ENCODE measurements at places on chromosomes 1 and 21.

GRCh38 chr1:232891071-232891470, 59.3 kb upstream of the NTPCR start:
- no peak for DNase-seq

DNA sequence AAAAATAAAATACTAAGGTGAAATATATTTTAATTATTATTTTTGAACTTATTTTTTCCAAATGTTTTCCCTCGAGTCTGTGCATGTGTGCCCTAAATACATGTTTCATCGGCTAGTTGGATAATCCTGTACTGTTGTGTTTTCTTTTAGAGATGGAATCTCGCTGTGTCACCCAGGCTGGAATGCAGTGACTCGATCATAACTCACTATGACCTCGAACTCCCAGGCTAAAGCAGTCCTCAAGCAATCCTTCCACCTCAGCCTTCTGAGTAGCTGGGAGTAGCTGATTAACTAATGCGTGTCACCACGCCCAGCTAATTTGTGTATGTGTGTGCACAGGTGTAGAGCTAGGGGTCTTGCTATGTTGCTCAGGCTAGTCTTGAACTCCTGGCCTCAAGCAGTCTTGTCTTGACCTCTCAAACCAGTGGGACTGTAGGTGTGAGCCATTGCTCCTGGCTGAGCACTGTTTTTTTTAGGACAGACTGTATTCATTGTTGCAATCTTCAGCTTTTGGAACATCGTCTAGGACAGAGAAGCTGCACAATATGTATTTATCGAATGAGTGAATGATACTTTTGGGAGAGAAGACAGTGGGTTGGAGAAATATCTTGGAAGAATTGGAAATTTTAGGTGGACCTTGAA, 4.8 kb upstream of the TMCO1 start:
- no peak for DNase-seq

DNA sequence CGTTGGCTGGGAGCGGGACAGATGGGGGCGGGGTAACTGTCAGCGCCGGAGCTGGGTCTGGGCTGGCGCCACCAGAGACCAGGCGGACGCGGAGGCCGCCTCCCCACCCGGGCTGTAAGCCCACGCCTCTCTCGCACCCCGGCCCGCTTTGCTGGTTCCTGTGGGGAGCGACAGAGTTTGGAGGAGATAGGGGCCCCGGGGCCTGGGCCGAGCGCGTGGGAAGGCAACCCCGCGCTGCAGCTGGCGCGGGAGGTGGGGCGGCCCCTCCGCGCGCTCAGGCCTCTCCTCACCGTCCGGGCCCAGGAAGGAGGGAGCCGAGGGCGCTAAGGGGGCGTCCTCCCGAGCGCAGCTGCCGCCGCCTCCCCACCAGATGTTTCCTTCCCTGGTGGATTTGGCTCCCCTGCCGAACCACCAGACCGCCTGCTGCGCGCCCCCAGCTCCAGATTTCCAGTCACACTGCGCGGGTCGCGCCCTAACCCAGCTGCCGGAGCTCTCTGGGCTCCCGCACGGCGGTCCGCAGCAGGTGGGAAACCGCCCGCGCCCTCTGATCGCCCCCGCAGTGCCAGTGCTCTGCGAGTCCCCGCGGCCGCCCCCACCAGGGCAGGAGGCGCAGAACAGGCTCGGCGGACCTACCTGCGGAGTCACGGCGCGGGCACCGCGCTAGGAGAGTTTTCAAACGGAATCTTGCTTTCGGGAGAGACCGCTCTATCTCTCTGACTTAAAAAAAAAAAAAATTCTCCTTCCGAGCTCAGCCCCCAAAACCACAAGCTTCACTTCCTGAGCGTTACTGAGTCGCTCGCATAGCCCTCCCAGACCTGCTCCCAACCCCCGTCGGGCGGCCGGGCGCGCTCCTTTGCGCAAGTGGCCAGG, 1.1 kb downstream of the GFI1 start:
- DNase-seq, result peak; percentile 98

DNA sequence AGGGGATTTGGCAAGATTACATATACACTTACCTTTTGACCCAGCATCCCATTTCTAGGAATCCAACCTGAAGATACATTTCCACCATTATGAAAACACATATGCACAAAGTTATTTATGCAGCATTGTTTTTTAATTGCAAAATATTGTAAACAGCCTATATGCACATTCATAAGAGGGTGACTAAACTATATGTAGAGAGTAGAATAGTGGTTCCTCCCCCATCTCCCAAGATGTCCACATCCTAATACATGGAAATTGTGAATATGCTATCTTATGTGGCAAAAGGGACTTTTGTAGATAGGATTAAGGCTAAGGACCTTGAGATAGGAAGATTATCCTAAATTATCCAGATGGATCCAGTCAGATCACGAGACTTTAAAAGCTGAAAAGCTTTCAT, 91.6 kb downstream of the CLEC20A start:
- no peak for DNase-seq
